ENCODE measurements at places on chromosomes 7 and 10.

- DNase-seq = no peak
Measured at GRCh38 chr7:55085511-55086412, 66.9 kb downstream of the EGFR start.

GRCh38 chr7:85019176-85019575 is 167.7 kb downstream of the SEMA3D start:
- no peak for DNase-seq

DNA sequence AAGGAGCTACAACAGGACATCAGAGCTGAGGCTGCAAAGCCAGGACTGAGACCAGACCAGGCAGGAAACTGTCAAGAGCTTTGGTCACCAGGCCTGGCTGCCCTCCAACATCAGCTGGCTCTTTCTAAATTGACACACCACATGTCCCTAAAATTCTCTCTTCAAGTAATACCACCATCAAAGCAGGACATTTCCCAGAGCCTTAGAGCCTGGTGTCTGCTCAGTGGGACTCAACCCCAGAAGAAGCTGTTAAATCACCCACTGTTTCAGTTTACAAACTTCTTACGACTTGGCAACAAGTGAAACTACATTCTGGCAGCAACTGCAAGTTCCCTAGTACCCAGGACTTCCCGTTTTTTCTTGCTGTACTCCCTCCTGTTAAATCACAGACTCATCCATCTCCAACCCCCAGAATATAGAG is 3.8 kb upstream of the IL6 start:
- DNase-seq = no peak

DNA sequence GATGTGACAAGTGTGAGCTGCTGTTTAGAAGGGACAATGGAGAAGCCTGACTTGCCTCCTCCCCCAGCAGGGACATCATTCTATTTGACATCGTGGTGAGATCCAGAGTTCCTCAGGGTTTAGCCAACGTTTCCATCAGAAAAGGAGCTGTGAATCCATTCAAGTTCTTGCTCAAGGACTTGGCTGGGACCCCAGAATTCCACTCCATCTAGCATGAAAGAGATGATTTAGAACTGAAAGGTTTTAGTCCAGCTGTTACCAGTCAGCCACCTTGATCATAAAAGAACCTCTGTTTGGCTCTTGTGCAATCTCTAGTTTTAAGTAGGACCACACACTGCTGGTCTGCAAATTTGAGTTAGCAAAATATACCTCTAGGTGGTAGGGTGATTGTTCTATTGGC is 337.6 kb downstream of the FRMD4A start:
- no peak for DNase-seq

GRCh38 chr7:128055637-128056036 is 24.4 kb upstream of the LRRC4 start:
- no peak for DNase-seq

GRCh38 chr7:44104860-44105771 is 971 bp downstream of the AEBP1 start:
- DNase-seq = no peak

- peak; percentile 80 for DNase-seq
Measured at GRCh38 chr7:47578579-47579270, 3.2 kb downstream of the TNS3 start.

- no peak for DNase-seq
Measured at GRCh38 chr7:31058688-31059087, 6.6 kb downstream of the ADCYAP1R1 start.

GRCh38 chr7:44973610-44974401 is 5.0 kb downstream of the MYO1G start:
- DNase-seq = no peak

DNA sequence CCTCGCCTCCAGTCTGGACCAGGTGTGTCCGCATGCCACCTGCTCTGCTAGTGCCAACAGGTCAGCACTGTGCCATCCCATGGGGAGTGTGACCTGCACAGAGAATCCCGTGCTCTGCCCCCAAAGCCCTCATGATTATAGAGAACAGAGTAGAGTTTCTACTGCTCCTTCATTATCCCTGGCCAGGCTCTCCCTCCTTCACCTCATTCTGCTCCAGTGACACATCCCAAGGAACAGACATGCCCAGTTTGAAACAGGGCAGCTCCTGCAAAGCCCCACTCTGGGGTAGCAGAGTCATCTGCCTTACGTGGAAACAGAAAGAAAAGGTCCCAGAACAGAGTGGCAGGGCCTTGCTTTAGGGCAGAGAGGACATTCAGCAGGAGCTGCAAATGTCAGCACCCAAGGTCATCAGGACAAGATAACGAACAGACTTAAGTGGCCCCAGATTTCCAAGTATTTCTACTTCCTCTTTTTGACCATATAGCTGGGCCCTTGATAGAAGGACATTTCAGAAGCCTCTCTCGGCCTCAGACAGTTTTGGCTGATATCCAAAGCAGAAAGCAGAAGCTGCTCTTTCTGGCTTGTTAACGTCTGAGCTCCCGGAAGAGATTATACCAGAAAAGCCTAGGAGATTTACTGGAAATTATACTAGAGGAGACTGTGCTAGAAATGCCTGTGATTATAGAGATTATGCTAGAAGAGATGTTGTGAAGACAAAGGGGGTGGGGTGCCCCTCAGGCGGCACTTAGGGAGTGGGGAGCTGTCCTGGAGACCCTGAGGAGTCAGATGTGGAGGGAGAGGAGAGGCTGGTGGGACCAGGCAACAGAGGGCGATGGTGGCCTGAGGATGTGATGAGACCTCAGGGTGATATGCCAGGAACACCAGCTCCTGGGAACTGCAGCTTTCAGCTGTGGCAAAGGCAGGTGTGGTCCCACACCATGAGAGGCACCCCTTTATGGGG is 12.6 kb downstream of the TMEM176B start:
- no peak for DNase-seq

GRCh38 chr10:6394084-6394483 is 186.0 kb downstream of the PRKCQ start:
- no peak for DNase-seq

DNA sequence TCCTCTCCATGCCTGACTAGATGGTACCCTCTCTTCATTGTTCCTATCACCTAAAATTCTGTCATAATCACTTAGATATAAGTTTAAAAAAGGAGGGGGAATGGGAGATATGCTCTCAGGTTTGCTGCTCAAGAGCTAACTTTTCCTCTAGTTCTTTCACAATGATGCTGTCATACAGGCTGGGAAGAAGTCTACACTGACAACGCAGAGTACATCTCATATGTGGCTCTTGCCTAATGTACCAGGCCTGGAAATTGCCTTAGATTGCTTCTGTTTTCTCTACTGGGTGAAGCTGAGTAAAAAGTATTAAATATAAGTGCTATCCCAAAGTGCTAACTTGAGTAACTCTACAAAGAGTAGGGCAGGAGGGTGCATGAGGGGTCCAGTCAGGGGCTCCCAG is 43.8 kb upstream of the BET1 start:
- no peak for DNase-seq

- DNase-seq = no peak
Measured at GRCh38 chr10:126270111-126270510, 118.2 kb downstream of the ADAM12 start.

DNA sequence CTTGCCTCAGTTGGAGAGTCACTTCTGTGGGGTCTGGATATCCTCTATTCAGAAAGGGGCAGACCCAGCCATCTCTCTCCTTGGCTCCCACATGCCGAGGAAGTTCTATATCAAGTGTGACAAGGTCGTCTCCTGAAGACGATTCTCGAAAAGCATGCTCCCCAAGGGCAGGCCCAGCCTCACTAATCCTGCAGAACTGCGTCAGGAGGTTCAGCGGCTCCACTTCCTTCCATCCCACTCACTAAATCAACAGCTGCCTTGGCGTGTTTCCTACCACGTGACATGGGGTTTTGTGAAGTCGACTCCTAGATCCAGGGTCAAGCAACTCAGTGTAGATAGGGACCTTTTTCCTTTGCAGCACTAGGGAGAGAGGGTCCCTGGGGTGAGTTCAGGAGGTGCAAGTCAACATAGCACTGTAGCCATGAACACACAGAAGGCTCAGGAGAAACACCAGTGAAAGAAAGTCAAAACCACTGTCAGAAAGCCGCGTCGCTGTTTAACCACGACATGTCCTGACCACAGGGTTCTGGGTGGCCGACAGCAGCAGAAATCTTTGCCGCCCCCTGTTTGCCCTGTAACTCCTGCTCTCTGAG is 156.4 kb downstream of the PRPF18 start:
- DNase-seq = no peak

GRCh38 chr10:29734640-29734961 is 99.8 kb upstream of the SVIL start:
- DNase-seq = no peak

DNA sequence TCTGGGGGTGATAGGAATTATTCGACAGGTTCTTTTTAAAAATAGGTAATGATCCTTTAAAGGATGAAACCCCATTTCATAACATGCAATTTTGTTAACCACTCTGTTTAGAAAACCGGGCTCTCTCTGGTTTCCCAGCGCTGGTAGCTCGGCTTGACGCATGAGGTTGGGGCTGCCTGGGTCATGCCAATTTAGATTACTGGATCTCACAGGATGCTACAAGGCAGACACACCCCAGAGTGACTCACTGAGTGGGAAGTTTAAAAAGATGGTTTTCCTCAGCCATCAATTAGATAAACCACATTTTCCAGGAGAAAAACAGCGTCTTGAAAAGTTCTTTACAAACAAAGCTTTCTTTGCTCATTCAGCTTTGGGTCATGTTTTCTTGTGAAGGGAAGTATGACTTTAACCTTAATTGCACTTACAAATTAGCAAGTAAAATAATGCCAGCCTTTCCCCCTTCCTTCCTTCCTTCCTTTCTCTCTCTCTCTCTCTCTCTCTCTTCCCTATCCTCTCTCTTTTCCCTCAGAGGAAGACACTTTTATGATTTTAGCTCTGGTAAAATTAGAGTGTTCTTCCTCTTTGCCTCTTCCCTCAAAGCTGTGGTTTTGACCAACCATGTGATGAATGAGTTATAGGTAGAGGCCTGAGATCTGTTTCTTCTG is 99.8 kb downstream of the EPDR1 start:
- DNase-seq = no peak

- DNase-seq = no peak
Measured at GRCh38 chr10:89706011-89706410, 4.6 kb downstream of the KIF20B start.

- peak; percentile 76 for DNase-seq
Measured at GRCh38 chr7:11427686-11428273, 404.2 kb downstream of the THSD7A start.

- DNase-seq = no peak
Measured at GRCh38 chr7:119350334-119350733, 922.6 kb upstream of the KCND2 start.

GRCh38 chr10:88245974-88246511 is 337.1 kb downstream of the RNLS start:
- no peak for DNase-seq

- DNase-seq = no peak
Measured at GRCh38 chr7:36057323-36057722, 95.7 kb upstream of the EEPD1 start.

- DNase-seq = peak; percentile 36
Measured at GRCh38 chr7:1611708-1612241, 41.9 kb upstream of the PSMG3 start.

DNA sequence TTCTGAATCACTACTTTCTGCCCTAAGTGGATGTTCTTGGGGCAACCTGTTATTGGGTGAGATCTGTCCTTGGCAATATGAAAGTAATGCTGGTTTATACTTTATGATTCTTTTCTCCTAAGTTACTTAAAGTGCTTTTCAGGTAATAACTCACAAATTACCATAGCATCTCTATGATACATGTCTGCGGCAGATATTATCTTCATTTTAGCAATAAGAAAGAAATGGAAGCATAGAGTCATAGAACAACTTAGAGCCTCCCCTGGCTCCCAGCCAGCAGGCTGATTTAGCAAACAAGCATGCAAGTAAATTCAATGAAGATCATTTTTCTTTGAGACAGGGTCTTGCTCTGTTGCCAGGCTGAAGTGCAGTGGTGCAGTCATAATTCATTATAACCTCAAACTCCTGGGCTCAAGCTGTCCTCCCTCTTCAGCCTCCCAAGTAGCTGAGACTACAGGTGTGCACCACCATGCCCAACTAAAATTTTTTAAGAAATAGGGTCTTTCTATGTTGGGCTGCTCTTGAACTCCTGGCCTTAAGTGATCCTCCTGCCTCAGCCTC is 38.1 kb upstream of the GRM8 start:
- no peak for DNase-seq

GRCh38 chr10:123774132-123774742 is 108.1 kb downstream of the GPR26 start:
- DNase-seq = no peak

DNA sequence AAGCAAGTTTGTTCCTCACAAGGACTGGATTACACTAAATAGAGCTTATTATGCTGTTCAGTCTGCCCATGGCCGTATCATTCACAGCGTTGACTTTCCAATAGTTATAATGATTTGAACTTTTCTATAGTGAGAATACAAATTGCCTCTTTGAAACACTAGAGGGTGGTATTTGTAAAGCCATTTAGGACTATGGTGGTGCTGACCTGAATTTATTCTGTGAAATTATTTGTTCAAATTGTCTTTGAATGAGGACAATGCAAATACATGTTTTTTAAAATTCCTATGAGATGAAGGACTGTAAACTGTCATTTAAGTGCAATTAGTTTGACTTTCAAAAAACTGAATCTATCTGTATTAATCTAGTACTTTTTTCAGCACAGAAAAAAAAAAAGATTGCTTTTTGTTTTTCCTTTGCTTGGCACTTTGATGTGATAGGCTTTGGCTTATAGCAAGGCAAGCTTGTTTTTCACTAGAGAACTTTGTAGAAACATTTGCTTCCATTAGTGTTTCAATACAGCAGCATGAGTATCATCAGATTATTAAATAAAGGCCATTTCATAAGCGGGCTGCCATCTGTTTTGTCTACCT is 122.7 kb upstream of the TMEM229A start:
- peak; percentile 5 for DNase-seq

DNA sequence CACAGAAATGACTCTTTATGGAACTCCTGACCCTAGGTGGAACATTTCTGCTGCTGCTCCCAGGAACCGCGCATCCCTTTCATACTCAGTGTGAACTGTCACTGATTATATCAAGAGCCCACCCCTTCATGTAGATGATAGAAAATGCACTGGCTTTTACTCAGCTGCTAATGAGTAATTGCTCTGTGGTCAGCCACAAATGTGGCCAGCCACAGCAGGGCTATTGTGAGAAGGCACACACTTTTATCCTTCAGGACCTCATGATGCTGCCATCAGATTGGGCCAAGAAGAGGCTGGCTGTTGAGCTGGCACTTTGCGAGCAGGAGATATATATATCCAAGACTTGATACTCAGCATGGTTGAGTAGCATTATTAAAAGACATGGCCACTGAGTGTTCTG is 124.7 kb downstream of the CFAP58 start:
- no peak for DNase-seq

DNA sequence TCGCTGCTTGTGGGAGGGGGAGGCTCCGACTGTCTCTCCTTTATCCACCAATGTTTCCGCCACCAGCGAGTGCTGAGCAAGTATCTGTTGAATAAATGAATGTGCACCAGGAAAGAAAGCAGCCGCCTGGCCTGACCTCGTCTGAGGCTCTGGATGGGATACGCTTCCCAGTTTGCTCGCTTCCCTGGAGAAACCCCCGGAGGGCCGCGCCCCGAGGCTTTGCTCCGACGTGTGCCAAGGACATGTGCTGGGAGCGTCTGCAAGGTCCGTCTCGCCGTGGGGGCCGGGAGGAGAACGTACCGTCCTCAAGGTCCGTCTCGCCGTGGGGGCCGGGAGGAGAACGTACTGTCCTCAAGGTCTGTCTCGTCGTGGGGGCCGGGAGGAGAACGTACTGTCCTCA is 536.4 kb downstream of the DNAJB6 start:
- DNase-seq = no peak

GRCh38 chr10:103153302-103154197 is 39.5 kb downstream of the NT5C2 start:
- peak; percentile 38 for DNase-seq

All from A549 (cell line).